Cardiac muscle cell (in vitro differentiated cells and primary cell): ENCODE measurements at places on chromosomes 2 and 18.

- no peak for DNase-seq
Observed at GRCh38 chr2:101114815-101115214, 36.4 kb downstream of the TBC1D8 start.

GRCh38 chr2:60303680-60304079, 249.8 kb downstream of the BCL11A start:
- no peak for DNase-seq

GRCh38 chr2:56009758-56010458, 86.3 kb upstream of the EFEMP1 start:
- peak; percentile 15 for DNase-seq

DNA sequence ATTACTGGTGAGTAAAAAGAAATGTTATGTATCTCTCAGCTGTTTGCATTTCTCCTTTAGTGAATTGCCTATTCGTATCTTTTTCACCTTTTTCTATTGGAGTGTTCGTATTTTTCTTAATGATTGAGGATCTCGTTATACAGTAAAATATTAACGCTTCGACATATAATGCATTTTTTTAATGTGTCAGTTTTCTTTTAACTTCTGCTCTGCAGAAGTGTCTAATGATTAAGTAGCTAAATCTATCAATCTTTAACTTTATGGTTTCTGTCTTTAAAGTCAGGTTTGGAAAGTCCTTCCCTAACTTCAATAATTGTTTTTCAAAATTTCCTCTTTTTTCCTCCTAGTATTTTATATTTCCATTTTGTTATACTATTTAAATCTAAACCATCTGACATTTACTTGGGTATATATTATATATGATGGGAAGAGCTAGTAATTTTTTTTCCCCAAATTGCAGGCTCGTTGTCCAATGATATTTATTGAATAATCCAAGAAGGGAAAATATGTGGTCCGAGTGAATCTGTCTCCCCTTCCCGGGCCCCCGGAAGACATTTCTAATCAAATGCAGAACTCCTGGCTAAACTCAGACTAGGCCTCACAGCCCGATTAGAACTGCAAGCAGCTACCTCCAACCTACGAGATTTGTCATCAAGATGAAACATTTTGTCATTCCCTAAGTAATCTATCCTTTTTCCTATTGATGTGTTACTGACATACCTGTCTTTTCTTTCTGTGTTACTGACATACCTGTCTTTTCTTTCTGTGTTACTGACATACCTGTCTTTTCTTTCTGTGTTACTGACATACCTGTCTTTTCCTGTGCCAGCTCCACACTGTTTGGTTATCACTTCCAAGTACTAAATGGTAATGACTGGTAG, 17.2 kb downstream of the PCBP1 start:
- DNase-seq: peak; percentile 62

- no peak for DNase-seq
Observed at GRCh38 chr2:227860221-227860641, 11.2 kb upstream of the DAW1 start.

DNA sequence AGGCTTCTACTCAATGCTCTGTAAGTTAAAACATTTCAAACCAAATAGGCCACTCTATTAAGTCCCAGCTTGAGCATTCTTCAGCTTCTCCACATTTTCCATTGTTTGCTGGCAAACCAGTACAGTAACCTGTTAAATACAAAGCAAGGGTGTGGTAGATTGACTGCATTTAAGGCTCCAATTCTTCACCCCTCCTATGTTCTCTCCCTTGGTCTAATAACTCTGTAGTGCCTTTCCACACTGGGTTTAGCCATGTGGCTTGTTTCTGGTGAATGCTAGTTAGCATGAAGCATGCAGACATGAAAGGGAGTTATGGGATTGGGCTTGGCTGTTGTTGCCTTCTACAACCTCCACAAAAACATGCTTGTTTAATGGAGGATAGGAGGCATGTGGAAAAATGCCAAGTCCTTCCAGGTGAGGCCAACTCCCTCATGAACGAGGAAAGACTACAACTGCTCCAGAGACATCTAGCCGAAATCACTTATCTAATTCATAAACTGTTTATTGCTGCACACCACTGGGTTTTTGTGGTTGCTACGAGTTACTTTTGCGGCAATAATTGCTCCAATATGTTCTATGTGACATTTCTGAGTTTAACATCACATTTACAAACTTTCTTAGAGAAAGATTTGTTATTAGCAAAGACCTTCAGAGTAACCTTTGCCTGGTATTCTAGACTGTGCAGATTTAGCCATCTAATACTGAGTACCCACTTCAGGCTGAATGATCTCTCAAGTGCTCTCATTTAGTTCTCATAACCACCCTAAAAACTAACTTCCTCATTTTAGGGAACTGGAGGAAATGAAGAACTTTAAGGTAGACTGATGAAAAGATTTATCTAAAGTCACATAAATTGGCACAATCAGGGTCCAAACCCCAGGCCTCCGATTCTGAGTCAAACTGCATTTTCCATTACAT, 104.0 kb downstream of the SMAD2 start:
- no peak for DNase-seq
